ENCODE measurements at places on chromosomes 5 and 9.

GRCh38 chr5:150215979-150216944 is 26.4 kb downstream of the SLC6A7 start:
- no peak for DNase-seq

GRCh38 chr5:119578937-119579336 is 50.4 kb upstream of the FAM170A start:
- peak; percentile 59 for DNase-seq

- no peak for DNase-seq
Observed at GRCh38 chr9:116844621-116845020, 157.5 kb downstream of the TRIM32 start.

- DNase-seq = peak; percentile 40
Observed at GRCh38 chr9:35891646-35892045, 14.4 kb upstream of the HRCT1 start.

GRCh38 chr5:119290161-119290569 is 65.7 kb upstream of the TNFAIP8 start:
- no peak for DNase-seq

GRCh38 chr5:51960617-51961121 is 577.4 kb downstream of the ISL1 start:
- DNase-seq = peak; percentile 49

GRCh38 chr9:20988671-20989315 is 42.6 kb downstream of the HACD4 start:
- peak; percentile 66 for DNase-seq

GRCh38 chr9:20508242-20508641 is 114.1 kb downstream of the MLLT3 start:
- no peak for DNase-seq

- DNase-seq = peak; percentile 61
Observed at GRCh38 chr5:59673438-59674058, 220.0 kb downstream of the PDE4D start.

DNA sequence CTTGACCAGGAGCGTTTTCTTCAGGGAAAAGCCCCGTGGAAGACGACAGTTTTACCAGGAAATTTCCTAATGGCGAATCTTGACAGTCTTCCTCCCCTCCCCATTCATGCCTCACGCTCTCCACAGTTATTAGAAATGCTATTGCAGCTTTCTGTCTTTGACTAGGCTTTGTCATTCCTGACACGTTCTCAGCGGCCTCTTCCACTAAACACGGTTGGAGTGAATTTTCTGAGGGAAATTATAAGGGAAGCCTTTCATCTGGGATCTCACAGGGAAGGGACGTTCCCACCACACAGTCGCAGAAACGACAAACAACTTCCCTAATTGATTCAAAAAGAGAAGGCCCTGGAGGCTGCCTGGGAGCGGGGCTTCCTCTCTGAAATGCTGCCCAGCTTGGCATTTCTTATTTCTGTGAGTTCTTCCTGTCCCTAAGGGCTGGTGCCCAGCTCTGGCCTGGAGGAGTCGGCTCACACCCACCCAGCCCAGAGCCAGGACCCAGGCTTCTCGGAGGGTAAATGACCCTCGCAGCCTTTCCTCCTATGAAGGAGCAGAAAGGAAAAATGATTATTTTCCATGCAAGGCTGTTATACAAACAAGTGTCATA is 57.1 kb upstream of the PPP1R26 start:
- DNase-seq = no peak

GRCh38 chr5:144583541-144584449 is 413.1 kb downstream of the KCTD16 start:
- DNase-seq = no peak

DNA sequence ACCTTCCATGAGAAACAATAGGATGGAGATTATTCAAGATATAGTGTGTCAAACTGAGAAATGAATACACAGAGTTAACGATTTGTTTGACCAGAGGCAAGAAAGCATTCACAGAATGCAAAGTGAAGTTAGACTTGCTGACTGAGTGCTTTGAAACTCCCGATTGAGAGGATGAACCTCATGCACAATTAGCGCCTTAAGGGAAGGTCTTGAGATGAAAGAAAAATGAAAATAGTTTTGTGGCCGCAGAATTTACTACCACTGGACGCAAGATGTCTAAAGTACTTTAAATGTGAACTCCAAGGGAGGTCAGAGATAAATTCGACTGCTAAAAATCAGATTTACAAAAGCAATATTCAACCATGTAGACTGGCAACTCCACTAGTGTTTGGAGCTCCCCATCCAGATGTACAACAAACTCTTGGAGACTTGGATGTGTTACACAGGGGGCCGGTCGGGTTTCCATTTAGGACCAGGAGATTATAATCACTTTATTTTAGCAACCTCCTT is 707 bp upstream of the RIMOC1 start:
- no peak for DNase-seq

DNA sequence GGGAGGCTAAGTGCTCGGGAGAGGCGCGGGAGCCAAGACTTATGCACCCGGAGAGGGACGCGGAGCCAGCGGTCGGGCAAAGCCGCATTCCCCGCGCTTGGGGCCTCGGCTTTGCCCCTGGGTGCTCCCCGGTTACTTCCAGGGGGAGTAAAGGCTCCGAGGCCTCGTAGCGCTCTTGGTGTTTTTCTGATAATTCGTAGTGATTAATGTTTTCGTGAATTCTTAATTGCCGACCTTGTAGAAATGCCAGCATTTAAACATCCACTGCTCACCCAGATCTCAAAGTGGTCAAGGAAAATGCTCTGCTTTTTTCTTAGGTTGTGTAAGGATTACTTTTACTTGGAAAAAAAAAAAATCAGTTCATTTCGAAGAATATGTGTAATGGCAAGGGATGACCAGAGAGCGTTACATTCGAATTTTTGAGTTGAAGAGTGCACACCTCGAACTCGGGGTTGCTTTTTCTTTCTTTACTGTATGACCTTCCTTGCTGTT is 654 bp upstream of the TUT7 start:
- no peak for DNase-seq

DNA sequence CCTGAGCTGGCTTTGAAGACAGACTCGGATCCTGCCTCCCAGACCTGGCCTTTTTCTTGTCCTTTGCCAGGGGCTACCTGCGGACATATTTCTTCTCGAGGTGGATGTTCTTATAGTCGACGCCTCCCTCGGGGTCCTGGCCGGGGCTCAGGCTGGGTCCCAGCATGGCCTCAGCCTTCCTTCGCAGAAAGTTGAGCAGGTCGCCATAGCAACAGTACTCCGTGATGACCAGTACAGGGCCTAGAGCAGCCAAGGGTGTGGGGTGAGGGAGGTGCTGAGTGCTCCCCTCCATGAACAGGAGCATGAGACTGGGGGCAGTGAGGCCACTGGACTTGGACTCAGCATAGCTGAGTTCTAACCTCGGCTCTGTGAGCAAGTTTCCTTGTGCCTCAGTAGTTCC is 26.7 kb downstream of the CSF1R start:
- no peak for DNase-seq

GRCh38 chr9:24846248-24846912 is 300.7 kb upstream of the IZUMO3 start:
- no peak for DNase-seq

GRCh38 chr5:133316346-133317343 is 264.8 kb downstream of the HSPA4 start:
- no peak for DNase-seq

DNA sequence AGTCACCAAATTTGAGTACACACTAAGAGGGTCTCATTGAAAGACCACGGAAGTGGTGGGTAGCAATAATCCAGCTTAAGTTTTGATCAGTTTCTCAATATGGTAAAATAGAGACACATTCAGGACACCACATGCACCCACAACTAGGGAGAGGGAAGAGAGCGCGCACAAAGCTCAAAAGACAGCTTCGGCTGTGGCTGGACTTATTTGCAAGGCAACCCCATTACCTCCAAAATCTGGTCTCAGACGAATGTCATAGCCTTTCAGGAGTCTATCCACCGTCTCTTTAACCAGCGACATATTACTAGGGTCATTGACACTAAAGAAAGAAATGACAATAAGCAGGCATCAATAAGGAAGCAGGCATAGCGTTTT is 443 bp downstream of the GABRB2 start:
- DNase-seq = no peak

DNA sequence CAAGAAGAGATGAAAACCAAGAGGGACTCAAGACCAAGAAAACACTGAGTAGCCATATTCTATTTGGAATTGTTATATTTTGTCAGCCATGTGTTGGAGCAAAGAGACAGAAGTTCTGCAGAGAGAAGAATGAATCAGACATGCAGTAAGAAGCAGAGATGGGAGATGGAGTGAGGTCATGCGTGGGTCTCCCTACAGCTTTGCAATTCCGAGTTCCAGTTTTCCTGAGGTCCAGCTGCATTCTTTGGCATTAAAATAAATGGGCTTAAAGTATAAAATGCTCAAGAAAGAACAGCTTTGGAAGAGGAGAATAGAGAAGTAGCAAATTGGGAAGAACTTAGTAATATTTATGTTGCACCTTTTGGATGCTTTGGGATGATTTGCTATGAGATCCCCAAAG is 361.6 kb downstream of the NPR3 start:
- DNase-seq = no peak

- peak; percentile 79 for DNase-seq
Observed at GRCh38 chr5:81450940-81451339, 57.0 kb upstream of the ACOT12 start.

DNA sequence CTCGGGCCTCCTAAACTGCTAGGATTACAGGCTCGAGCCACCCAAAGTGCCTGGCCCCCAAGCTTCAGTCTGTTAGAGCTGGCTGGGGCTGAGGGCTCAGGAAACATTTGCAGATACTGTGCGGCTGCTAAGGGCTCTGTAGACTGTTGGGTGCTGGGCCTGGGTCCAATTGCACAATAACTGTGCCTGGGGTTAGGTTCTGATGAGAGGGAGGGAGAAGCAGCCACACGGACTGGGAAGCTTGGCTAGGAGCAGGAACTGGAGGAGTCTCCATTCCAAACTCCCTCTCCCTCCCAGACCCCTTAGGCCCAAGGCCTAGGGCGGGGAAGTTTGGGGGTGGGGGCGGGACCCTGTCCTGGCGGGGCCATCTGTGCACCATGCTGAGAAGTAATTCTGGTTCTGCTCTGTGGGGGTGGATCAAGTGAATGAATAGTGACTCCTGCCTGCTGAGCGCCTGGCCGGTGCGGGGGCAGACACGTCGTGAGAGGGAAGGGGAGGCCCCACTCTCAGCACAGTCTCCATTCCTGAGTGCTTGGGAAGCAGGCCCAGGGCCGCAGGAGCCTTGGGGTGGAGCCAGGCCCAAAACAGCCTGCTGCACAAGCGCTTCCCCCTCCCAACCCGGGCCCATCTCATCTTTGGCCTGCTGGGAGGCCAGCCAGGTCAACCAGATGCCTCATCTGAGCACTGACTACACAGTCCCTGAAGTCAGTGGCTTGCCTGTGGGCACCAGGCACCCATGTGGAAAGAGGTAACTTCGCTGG is 1.5 kb downstream of the ASS1 start:
- peak; percentile 75 for DNase-seq

DNA sequence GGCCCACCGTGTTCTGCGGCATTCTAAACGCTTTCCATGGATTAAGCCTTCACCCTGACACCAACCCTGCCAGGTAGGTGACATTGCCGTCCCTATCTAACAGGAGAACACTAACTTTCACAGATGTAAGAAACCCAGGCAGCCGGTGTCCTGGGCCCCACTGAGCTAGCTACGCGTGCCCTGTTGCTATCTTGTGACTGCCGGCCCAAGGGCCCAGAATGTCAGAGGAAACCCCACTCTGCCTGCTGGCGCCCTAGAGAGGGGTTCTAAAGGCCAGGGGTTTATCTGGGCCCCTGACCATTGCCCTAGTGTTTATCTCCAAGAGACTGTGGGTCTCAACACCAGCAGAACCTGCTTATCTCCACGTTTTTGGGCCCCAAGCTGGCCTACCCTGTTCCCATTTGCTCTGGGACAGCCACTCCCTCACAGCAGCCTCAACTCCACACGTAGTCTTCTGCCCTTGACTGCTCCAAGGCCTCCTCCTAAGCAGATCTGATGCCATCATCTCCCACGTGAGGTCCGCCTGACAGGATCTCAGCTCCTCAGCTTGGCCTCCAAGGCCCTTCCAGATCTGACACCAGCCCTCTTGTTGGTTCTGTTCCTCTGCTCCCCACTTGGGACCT is 18.1 kb upstream of the ZBTB34 start:
- DNase-seq = no peak

DNA sequence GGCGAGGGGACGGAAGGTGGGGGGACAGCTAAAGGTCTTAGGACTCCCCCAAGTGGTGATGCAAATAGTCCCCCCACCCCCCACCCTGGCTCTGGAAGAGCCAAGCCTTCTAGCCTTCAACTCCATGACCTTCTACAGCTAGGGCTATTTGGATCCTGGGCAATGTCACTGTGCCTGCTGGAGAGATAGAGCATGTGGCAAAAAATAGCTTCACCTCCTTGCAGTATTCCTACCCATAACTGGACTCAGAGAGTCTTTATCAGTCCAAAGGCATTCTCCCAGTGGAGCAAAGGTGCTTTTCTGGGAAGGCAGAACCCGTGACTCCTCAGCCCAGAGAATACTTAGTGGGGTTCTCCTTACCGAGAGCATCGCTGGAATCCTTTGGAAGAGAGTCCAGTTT is 48.9 kb upstream of the PPARGC1B start:
- no peak for DNase-seq

DNA sequence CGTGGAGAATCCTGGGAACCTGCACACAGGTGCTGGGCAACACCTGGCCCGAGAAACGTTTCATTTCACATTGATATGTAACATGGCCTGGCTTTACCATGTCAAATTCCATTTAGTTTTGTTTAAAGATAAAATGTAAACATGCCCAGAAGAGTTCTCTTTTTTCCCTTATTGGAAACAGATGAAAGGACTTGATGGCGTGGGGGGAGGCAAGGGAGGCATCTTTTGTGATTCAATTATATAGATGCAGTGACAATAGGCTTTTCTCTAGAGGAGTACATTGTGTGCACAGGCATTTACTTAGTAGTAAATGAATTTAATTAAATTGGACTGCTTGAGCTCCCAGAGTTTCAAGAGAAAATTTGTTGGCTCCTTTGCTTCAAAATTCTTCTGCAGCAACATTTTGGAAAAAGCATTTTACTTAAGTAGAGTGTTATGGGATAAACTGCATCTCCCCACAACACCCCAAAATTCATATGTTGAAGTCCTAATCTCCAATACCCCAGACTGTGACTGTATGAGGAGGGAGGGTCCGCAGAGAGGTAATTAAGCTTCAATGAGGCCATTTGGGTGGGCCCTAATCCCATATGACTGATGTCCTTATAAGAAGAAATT is 254.3 kb upstream of the NFIL3 start:
- DNase-seq = no peak

- no peak for DNase-seq
Observed at GRCh38 chr5:177369645-177370440, 12.1 kb downstream of the RGS14 start.

DNA sequence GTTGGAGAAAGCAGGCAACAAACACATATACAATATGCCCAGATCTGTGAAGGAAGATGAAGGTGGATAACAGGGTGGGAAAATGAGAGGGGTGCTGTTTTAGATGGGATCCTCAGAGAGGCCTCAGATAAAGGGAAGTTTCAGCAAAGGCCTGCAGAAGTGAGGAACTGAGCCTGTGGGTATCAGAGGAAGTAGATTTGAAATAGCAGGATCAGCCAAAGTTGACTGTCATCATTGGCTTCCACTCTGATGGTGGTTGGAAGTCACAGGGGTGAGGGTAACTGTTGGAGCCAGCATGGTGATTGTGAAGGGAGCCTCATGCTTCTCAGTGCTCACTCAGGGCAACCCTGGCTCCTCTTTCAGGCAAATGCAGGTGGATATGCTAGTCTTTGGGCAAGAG is 607.2 kb upstream of the CLINT1 start:
- DNase-seq = no peak

All from epithelial cell of esophagus (primary cell).